ENCODE measurements at places on chromosomes 7 and 10.
A peak's percentile ranks its signal among the peaks of the same experiment; 100 is the strongest.

DNA sequence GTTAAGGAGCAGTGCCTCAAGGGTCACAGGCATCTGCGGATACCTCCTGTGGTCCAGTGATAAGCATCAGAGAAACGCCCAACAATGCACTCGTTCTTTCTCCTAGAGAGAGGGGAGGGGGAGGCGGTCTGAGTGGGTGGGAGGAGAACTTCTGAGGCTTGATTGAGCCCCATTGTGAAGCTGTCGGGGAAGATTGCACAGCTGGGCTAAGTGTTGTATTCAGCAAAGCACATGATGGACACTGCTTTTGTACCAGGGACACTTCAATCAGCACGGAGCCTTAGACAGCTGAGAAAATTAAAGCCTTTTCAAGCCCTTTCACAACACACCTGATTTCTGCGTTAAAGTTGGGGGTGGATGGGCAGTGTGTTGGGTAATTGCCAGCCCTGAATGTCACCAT lies 230.3 kb upstream of the GHITM start:
- no peak for DNase-seq

- DNase-seq, result peak; percentile 42
Measured at GRCh38 chr7:106277976-106278375, 6.8 kb downstream of the NAMPT start.

- DNase-seq, result no peak
Measured at GRCh38 chr10:23198610-23198939, 6.5 kb downstream of the PTF1A start.

GRCh38 chr10:78907551-78908211 lies 161.1 kb upstream of the ZMIZ1 start:
- no peak for DNase-seq

- peak; percentile 63 for DNase-seq
Measured at GRCh38 chr7:24979470-24979862, 512 bp downstream of the OSBPL3 start.

- DNase-seq, result no peak
Measured at GRCh38 chr7:69951458-69951857, 353.2 kb downstream of the AUTS2 start.

- DNase-seq, result no peak
Measured at GRCh38 chr7:42210333-42210732, 26.7 kb downstream of the GLI3 start.

- DNase-seq, result peak; percentile 2
Measured at GRCh38 chr10:98106531-98106930, 27.9 kb upstream of the R3HCC1L start.

GRCh38 chr10:97261656-97262055 lies 30.8 kb downstream of the ARHGAP19 start:
- no peak for DNase-seq

GRCh38 chr10:45404770-45405120 lies 30.7 kb downstream of the ALOX5 start:
- no peak for DNase-seq

- no peak for DNase-seq
Measured at GRCh38 chr10:65945061-65945460, 980.8 kb upstream of the LRRTM3 start.

DNA sequence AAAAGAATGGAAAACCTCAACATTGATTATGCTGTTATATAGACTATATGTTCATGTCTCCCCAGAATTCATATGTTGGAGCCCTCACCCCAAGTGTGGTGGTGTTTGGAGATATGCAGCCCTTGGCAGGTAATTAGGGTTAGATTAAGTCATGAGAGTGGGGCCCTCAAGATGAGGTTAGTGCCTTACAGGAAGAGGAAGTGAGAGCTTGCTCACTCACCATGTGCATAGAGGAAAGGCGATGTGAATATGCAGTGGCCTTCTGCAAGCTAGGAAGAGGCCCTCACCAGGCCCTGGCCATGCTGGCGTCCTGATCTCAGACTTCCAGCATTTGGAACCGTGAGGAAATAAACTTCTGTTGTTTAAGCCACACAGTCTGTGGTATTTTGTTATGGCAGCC lies 14.8 kb downstream of the ZNF33A start:
- DNase-seq, result no peak

GRCh38 chr10:122188706-122189105 lies 82.4 kb upstream of the BTBD16 start:
- DNase-seq, result no peak

GRCh38 chr10:71966046-71967004 lies 2.1 kb downstream of the CHST3 start:
- peak; percentile 70 for DNase-seq

Data from fibroblast of mammary gland (primary cell).